ENCODE measurements at places on chromosomes 3 and 15.

DNA sequence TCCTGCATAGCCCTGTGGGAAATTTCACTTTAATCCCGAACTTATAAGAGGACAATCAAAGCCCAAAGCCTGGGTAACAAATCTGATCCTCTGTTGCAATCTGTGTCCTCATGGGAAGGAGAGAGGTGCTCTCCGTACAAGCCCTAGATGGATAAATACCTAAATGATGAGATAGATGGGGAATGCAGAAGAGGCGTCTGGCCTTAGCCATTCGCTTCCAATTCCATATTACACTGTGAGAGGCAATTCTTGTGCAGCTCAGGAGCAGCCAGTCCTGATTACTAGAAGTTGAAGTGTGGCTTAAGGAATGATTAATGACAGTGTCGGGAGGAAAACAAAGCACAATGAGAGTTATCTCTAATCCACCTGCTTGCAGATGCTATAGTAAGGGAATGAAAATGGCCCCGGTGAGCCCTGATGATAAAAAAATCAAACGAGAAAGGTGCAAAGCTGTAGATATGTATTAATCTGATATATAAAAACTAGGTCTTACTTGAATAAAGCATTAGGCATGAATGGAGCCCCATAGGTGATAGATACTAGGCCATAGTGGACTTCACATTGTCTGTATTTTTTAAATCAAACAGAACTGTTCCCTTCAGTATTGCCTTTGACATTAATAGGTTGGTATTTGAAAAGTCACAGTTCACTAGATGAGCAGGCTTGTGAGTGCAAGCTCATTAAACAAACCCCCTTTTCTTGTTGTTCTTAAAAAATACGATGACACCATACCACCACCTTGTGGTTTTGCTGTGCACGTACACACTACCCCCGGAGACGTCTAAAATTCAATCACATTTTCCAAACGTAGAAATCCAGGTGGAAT, 54.2 kb upstream of the TMCO5A start:
- DNase-seq, result no peak

DNA sequence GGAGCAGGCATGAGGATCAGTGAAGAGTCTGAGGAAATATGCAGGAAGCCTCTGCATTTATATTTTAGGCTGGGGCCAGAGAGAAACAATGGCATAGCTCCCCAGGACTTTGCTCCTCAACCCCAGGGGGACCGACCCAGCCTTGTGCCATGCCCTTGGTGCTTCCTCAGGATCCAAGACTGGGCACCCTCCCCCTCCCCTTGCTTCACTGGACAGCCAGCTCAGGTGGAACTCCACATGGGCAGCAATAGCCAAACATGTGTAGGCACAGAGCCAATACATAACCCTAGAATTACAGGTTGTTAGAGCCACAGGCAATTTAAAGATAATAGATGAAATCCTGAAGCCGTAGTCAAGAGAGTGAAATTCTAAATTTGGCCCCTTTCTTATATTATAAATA, 73.0 kb upstream of the ETV5 start:
- no peak for DNase-seq

DNA sequence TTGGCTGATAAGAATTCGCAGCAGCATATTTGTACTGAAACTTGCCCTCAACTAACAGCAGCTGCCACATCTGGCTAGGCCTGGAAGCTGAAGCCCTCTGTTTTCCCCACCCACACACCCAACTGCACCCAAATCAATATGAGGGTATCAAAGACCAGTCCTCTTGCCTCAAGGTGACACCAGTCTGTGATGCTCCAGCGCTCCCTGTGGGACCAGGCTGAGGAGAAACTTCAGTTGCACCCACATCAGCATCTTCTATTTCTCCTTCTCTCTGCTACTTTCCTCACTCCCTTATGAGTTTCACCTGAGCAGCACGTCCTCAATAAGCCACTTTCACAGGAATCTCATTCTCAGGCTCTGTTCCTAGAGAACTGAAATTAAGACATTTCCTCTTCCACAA, 18.7 kb upstream of the GRAMD1C start:
- no peak for DNase-seq

DNA sequence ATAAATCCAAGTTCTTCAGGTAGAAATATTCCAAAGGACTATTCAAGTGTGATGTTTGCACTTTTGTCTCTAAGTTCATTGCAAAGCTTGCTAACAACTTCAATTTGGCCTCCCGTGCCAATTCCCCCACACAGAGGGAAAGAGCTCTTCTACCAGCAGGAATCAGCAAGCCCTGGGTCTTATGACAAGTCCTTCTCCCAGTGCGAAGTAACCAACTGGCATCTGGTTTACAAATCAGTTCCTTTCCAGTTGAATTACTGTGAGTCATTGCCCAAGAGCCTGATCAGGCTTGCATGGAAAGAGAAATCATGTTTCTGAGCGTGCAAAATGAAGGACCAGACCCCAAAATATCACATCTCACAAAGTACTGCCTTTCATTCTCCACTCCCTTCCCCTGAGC, 62.7 kb upstream of the SLCO3A1 start:
- no peak for DNase-seq

DNA sequence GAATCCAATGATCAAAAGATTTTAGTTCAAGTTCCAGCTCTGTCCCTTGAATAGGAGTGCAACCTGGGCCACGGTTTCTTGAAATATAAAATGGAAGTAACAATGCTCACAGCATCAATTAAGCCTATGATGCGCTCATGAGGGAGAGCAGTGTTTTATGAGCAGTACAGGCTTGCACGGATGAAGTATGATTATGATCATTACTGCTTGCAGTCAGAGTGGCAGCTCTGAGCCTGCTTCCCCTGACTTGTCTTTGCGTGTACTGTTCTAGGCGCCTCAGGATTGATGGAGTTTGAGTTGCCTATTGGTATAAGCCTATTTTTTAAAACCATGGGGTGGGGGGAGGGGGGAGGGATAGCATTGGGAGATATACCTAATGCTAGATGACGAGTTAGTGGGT, 37.0 kb downstream of the ITGB5 start:
- DNase-seq, result no peak

GRCh38 chr3:16388850-16389441, 123.9 kb downstream of the OXNAD1 start:
- no peak for DNase-seq

DNA sequence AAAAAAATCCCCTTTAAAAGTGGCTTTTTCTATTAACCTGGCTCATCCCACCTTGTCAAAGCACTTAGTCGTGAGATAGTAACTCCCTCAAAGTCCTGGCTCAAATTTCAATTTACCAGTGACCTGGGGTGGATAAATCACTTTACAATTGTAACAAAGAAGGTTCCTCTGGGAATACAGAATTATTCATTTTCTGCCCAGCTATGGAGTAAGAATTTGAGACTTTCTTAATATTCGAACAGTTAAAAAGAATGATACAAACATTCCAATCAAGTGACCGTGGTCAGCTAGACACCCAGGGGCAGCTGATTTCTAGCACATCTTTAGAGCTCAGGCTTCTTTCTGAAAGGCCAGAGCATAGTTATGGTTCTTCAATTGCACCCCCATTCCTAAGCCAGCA, 291.0 kb upstream of the TGFBR2 start:
- no peak for DNase-seq

DNA sequence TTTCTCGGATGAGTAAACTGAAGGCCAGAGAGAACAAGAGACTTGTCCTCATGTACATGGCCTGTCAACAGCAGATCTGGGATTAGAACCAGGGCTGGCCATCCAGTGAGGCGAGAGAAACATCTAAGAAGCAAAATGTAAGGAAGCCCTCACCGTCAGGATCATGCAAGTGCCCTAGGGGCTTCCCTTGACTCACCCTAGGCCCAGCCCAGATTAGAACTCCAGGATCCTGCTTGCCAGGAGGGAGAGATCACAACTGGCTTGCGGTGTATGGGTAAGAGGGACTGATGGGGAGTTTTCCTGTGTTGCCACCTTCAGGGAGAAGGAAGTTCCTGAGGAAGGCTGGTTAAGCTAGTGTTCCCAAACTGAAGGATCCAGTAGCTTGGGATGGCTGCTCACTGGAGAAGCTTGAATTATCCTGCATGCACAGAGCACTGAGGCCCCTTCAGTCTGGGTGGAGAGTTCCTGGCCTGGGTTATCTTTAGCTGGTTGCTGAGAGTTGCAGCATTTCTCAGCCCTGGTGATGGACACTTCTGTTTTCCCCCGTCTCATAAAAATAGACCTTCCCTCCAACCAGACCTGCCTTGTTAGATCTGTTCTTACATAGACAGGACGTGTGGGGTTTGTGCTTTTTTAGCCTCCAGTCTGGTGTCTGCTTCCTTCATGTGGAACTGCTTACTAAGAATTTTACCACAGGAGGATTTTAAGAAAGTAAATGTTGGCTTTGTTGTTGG, 28.2 kb upstream of the XIRP1 start:
- DNase-seq, result no peak

DNA sequence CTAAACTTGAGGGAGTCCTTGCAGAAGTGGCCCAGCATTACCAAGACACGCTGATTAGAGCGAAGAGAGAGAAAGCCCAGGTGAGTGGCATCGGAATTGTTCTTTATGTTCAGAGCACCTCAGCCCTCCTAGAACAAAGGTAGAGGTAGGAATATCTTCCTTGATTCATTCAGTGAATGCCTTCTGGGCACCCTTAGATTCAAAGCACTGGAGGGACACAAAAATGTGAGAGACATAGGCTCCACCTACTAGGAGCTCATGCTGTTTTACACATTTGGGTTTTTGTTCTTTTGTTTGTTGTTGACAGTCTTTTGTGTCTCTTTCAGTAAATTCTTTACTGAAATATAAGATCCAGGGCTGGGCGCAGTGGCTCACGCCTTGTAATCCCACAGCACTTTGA, 68.2 kb downstream of the IQGAP1 start:
- DNase-seq, result no peak

GRCh38 chr3:41464401-41464800, 265.1 kb downstream of the CTNNB1 start:
- no peak for DNase-seq

GRCh38 chr3:143536817-143537535, 311.3 kb downstream of the SLC9A9 start:
- DNase-seq, result no peak

- DNase-seq, result no peak
These were observed 265.6 kb upstream of the UBE2E2 start for GRCh38 chr3:22937536-22937935.

DNA sequence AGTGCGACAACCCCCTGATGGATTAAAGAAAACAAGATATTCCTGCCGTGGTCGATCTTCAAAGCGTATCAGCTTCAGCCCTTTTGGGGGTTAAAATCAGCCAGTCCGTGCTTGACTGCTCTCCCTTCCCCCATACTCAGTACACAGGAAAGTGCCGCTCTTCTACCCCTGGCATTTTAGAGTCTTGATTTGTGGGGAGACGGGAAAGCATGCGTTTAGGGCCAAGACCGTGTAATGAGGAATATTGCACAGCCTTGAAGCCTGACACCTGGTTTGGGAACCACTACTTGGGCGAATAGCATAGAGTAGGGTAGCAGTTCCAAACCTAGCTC, 540 bp upstream of the EDC3 start:
- DNase-seq, result no peak

GRCh38 chr15:61051569-61052031, 177.5 kb downstream of the RORA start:
- DNase-seq, result no peak

- no peak for DNase-seq
These were observed 39.0 kb downstream of the CFAP100 start for GRCh38 chr3:126433496-126434263.
